ENCODE measurements at places on chromosomes 12 and 14.

DNA sequence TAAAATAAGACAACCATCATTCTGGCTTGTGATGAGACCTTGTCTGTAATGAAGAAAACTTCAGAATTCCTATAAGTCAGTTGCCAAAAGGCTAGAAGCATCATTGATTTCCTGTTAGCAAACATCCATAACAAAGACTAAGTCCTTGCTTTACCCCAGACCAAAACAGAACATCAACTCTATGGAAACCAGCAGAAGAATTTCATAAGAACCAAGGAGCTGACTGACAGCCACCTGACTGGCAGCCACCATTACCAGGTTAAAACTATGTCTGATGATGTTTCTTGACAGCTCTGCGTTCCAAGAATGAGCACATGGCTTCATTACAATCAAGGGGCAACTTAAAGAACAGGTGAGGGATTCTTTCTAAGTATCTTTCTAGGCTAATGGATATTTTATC is 29.3 kb downstream of the HECTD4 start:
- no peak for DNase-seq

DNA sequence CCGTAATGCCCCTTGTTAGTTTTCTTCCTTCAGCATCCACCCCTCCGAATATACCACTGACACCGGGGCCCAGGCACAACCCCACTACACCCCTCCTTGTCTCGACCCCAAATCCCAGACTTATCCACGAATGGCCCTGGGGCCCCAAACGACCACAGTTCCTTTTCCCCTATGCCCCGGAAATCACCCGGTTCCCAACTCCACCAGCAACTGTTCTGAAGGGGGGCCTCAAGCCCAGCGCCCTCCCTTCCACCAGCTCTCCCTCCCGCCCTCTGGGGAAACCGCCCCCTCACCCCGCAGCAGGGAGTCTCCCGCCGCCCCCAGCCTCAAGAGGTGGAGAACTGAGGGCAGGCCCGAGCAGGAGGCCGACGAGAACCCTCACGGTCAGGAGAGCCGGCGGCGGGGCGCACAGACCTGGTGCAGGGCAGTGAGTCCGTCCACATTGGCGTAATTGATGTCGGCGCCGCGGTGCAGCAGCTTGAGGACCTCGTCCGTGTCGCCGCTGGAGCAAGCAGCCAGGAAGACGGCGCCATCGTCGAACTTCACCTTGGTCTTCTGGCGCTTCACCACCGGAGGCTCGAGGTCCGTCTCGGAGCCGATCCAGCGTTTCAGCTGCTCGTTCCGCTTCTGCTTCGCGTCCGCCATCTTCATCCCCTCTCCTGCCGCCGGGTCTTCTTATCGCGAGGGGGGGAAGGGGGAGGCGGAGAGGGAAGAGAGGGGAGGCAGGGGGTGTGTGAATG is 446 bp downstream of the PPP1R12A start:
- peak; percentile 27 for DNase-seq

- DNase-seq, result no peak
Measured at GRCh38 chr12:64716839-64717455, 42.3 kb downstream of the GNS start.

GRCh38 chr14:52031781-52032180 is 37.1 kb downstream of the NID2 start:
- no peak for DNase-seq

GRCh38 chr14:90602088-90602687 is 205.4 kb downstream of the CALM1 start:
- no peak for DNase-seq

DNA sequence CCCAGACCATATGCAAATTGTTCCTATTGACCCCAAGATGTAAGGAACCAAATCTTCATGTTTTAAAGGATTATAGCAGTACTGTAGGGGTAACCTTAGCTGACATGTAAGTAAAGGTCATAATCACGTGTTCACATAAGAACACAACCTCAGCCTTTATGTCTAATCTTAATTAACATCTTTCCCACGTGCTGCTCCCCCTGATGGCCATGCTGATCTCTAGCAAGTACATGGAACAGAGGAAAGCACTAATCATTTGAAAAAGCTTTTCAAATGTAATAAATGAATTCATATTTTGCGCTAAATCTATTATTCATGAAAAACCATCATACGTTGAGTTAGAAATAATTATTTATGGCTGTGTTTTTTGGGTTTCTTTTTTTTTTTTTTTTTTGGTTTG is 30.5 kb upstream of the ITPR2 start:
- no peak for DNase-seq

GRCh38 chr14:105147671-105148603 is 20.6 kb downstream of the JAG2 start:
- no peak for DNase-seq

- DNase-seq, result no peak
Measured at GRCh38 chr12:127987199-127987901, 279.6 kb upstream of the TMEM132C start.

DNA sequence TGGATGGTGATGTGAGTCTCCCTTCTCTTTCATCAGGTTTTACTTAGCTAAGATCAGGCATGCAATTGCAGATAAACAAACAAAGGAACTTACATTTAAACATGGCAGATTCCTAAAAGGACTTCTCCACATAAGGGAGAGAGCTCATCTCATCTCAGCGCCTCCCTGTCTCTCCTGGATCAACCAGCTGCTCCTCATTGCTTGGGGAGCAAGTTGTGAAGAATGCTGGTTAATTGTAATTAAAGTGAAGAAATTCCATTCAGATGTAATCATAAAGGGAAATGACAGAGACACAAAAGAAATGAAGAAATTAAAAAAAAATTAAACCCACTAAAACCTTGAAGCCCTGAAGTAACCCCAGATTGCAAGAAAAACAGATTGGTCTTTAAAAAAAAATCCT is 104.4 kb upstream of the DIO2 start:
- DNase-seq, result no peak

DNA sequence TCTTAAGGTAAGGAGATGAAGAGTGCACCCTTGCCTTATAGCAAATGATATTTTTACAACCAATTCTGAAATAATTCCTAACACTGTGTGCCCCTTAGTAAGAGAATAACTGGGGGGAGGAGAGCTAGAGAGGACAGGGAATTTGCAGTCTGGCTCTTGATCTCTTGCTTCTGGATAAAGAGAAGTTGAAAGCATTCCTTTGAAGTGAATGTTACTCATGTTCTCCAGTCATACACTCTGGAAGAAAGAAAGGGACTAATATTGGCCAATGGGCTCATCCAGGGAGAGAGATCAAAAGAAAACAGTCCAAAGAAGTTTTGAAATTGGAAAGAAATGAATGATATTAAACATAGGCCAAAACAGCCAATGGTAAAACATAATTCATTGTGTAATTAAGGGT is 25.3 kb downstream of the C12orf75 start:
- no peak for DNase-seq

DNA sequence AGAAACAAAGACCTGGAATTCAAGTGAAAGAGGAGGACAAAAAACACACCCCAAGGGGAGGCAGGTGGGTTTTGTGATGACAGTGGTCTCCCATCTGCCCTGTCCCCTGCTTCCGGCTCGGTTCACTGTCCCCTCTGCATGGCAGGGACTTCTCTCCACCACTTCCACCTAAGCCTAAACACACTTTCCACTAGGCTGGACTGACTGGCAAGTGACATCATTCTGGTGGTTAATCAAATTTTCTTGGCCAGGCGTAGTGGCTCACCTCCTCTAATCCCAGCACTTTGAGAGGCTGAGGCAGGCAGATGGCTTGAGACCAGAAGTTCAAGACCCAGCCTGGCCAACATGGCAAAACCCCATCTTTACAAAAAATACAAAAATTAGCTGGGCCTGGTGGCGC is 11.9 kb downstream of the PLEKHG6 start:
- DNase-seq, result no peak

- DNase-seq, result no peak
Measured at GRCh38 chr12:105954951-105955931, 183.5 kb downstream of the NUAK1 start.

- no peak for DNase-seq
Measured at GRCh38 chr14:76574416-76575095, 186.7 kb upstream of the VASH1 start.

GRCh38 chr14:20346713-20347112 is 3.3 kb downstream of the PARP2 start:
- DNase-seq, result no peak

GRCh38 chr14:94342334-94342934 is 19.3 kb upstream of the SERPINA6 start:
- no peak for DNase-seq

DNA sequence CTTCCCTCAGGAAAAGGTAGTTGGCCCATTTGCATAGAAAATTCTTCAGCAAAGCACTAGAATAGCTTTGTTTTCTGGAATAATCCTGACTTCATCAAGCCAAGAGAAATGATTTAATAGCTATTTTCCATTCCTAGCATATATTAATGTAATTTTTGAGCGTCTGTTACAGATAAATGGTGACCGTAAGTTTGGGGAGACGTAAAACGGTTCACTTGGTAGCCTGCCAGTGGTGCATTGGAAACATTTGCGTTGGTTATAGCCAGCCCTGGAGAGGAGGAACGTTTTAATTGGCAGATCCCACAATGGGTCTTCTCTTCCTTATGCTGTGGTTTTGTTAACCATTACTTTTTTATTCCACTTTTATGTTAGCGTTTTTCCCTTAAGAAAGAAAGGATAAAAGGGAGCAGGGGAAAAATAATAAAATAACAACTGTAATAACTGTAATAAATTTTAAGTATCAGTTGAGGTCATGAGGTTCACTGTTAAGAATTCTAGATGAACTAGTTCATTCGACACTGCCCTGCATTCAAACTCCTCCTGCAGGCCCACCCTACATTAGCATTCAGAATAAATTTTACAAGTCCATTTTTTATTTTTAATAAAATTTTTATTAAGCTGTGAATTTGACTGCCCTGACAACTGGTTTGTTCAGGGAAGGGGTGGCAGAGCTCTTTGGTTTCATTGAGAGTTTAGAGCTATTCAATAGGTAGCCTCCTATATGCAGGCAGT is 300.7 kb downstream of the ERC1 start:
- no peak for DNase-seq

DNA sequence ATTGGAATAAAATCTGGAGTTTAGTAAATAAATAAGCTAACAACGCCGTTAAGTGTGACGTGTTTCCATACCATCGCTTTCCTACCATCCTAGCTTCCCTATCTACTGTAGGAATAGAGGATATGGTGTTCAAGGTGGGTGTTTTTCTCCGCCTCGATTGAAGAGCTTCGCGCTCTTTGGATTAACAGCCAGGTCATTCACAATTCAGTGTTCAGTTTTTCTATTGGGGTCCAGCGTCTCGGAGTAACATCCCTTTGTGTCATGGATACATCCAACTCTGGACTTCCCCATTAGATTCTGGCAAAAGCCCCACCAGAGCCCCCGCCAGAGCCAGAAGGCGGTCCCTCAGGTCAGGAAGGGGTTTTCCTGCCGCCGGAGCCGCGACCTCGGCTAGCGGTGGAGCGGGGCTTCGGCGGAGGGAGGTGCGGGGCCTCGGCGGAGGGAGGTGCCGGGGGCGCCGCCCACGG is 1.2 kb upstream of the SRGAP1 start:
- no peak for DNase-seq

DNA sequence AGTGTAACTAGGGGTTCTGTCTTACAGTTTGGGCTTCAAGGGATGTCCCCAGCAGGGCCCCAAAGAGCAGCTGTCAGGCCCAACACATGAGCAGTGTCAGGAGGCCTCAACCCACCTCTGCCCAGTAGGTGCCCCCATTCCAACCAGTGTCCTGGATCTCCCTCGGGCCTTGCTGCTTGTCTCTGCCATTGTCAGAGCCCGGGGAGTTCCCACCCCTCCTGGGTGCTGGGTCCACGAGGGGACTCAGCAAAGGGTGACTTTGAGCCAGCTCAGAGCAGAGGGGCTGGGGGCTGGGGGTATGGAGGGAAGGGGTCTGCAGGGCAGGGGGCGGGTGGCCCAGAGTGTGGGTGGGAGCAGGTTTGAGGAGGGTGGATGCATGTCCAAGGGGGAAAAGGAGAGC is 18.0 kb upstream of the BEGAIN start:
- no peak for DNase-seq

Data from GF-D8 (cell line).